ENCODE measurements at places on chromosomes 7 and 10.

- no peak for DNase-seq
Observed at GRCh38 chr7:115085421-115085820, 163.5 kb downstream of the MDFIC start.

DNA sequence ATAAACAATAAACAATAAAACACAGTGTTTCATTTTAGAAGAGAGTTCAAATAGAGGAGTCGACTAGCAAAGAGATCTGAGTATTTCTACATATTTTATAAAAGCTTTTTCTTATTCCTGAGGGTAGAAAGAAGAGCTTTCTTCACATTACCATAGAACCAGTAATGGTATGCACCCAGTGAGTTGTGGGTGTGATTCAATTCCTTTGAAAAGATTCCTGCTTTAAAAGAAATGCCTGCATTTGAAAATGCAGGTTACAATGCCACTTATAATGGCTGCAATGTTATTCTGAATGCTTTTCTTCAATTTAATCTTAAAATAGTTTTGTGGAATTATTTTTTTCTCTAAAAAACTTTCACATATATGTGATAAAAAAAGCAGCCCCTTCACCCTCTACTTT, 178.1 kb downstream of the CDC14C start:
- DNase-seq = no peak

DNA sequence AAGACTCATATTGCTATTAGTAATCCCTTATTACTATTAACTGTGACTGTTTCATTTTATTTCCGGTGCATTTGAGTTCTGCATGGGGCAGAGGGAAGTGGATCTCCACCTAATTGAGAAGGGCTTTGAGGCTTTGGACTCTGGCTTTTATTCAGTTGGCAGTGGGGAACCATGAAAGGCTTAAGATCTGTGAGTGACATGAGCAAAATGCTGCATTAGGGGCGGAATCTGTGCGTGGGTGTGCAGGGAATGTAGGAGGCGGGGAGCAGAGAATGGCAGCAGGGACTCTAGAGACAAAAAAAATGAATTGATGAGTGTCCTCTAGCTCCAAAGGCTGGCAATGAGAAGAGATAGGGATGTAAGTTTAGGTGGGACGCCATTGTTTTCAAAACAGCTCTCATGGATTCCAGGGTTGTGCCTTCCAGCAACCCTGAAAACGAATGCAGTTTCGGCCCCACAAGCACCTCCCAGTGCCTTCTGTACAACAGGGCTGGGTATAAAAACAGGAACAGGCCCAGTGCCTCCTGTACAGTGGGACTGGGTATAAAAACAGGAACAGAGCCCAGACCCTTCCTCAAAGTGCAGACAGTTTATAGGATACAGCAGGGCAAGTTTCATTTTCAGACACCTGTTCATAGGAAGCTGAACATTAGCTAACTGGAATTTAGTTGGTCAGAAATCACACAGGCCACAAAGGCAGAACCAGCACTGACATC, 663.3 kb upstream of the FOXK1 start:
- DNase-seq = no peak

DNA sequence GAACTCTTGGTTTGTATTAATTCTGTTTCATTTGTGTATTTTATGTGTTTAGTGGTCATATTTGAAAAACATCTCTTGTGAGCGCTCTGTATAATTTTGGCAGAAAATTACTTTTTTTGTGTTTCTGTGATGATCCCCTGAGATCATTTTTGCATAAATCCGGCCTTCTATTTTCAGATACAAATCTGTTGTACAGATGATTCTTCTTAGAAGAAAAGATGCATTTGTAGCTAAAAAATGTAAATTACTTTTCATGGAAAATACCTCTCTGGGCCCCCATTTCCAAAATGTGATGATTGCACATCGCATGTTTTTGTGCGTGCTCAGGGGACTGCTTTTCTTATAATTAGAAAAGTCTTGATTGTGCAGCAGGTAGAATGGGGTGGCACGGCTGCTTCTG, 395.4 kb downstream of the LRMDA start:
- no peak for DNase-seq

- DNase-seq = no peak
Observed at GRCh38 chr10:16847644-16848043, 30.4 kb upstream of the RSU1 start.

GRCh38 chr10:66365686-66366085, 560.1 kb upstream of the LRRTM3 start:
- DNase-seq = no peak

GRCh38 chr7:140263277-140263676, 86.5 kb upstream of the KDM7A start:
- DNase-seq = no peak

GRCh38 chr10:108462005-108462404, 1297.5 kb upstream of the SORCS1 start:
- no peak for DNase-seq

- DNase-seq = no peak
Observed at GRCh38 chr7:118153551-118154177, 30.3 kb upstream of the LSM8 start.

- DNase-seq = no peak
Observed at GRCh38 chr10:18414061-18414460, 237.3 kb downstream of the NSUN6 start.

GRCh38 chr10:20970044-20970443, 72.9 kb upstream of the NEBL start:
- DNase-seq = no peak

DNA sequence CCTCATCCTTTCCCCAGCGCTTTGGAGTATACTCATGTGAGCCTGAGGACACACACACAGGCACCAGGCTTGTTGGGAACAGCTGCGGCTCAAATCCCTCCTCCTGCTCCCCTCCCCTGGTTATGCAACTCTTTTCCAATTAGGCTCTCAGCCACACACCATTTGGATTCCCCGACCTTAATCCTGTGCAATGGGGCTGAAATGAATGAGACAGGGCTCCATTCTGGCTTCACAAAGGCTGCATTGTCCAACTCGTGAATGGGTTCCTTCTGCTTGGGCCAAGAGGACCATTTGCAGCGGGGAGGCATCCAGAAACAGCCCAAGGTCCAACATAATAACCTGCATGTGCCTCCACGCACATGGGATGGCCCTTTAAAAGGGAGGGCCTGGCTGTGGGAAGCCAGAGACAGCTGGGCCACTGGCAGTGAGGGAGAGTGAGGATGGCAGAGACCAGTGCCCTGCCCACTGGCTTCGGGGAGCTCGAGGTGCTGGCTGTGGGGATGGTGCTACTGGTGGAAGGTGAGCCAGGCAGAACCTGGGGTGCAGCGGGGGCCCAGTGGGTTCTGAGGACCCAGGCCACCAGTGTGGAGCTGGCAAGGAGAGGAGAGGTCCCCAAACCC, at the start of gene RGR:
TSS of gene RGR (plus strand) at position 403 of the 620 bp plus-strand sequence. CDS start at position 441, 38 bp downstream.
- no peak for DNase-seq

GRCh38 chr10:102313221-102313896, 68.0 kb downstream of the GBF1 start:
- no peak for DNase-seq

DNA sequence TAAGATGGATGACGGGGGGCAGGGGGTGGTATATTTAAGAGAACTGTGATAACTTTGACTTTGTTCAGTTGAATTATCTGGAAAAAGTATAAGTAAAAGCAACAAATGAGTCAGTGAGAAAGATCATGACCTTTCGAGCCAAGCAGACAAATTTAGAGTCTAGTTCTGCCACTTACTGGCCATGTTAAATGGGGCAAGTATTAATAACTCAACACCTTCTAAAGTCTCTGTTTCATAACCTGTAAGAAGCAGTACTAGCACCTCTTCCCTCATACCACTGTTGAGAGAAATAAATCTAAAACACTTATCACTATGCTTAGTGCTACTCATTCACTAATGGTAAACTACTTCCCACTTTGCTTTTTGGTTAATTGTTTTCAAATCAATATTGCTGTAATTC, 604.4 kb upstream of the LRRN3 start:
- DNase-seq = no peak

DNA sequence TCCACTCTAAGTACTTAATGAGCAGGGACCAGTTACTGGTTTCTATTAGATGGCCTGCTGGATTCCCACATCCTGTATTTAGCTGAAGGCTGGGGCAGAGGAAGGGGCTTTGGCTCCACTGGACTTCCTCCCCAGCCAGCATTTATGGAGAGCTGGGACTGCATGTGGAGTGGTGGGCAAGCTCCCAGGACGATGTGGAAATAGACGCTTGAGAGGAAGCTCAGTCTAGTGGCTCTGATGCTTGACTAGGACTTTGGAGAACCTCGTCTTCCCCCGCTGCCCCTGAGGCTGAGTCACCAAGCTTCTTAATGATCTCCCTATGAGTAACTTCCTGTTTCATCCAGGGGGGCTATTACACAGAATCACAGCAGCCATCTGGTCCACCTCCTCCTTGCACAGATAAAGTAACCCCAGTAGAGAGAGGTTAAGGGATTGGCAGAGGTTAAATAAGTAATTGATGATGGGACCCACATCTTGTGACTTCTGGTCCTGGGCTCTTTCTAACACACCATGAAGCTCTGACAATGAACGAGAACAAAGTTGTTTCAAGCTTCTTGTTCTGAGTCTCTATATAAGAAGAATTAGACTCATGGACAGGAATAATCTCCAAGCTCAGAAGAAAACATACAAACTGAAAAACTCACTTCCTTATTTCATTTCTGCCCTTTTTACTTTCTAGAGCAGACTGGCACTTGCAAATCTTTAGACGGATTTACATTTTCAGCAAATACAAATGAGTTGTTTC, 126.2 kb downstream of the PRPF18 start:
- no peak for DNase-seq

DNA sequence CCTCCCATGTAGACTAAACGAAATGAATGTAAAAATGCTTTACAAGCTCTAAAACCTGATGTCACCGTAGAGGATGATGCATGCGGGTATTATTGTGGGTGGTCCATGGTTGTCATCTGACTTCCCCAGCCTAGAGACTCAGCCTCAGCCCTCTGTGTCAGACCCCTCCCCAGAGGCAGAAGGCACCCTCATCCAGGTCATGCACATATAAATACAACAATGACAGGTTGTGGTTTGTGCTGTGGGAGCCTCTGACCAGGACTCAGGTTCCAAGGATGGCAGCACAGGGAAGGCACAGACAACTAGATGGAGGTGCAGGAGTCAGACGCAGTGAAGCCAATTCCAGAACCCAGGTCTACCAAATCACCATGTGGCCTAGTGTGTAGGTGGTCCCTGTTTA, 3.3 kb upstream of the NODAL start:
- DNase-seq = no peak

Data from liver (tissue), 10 donors.